ENCODE measurements at places on chromosomes 16 and 17.
A peak's percentile ranks its signal among the peaks of the same experiment; 100 is the strongest.

DNA sequence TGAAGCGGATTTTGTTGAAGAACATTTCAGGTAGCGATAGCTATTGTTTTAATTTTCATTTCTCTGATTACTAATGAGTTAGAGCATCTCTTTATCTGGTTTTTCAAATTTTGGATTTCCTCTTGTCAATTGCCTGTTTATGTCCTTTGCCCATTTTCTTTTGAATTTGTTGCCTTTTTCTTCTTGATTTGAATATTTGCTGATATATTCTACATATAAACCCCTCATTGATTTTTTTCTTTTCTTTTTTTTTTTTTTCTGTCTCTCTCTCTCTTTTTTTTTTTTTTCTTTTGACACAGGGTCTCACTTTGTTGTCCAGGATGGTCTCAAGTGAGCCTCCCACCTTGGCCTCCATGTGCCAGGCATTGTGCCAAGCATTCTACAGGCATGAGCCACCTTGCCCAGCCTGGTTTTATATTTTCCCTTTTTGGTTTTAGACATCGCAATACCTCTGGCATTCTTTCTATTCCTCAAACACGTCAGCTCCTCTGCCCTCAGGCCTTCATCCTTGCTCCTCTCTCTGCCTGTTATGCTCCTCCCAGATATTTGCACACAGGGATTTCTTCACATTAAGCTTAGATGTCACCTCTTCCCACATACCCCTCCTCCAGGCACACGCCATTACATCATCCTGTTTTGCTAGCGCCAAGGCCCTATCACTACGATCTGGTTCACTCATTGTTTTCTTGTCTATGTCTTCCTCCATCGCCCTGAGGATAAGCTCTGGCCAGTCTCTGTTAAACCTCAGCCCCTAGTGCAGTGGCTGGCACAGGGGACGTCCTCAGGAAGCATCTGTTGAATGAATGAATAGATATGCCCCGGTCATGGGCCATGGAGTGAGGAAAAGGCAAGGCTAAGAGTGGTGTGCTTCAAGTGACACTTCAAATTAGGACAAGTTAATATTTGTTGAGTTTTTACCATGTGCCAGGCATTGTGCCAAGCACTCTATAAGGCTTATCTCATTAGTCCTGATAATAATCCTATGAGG lies 8.6 kb downstream of the SARM1 start:
- peak; percentile 98 for DNase-seq

DNA sequence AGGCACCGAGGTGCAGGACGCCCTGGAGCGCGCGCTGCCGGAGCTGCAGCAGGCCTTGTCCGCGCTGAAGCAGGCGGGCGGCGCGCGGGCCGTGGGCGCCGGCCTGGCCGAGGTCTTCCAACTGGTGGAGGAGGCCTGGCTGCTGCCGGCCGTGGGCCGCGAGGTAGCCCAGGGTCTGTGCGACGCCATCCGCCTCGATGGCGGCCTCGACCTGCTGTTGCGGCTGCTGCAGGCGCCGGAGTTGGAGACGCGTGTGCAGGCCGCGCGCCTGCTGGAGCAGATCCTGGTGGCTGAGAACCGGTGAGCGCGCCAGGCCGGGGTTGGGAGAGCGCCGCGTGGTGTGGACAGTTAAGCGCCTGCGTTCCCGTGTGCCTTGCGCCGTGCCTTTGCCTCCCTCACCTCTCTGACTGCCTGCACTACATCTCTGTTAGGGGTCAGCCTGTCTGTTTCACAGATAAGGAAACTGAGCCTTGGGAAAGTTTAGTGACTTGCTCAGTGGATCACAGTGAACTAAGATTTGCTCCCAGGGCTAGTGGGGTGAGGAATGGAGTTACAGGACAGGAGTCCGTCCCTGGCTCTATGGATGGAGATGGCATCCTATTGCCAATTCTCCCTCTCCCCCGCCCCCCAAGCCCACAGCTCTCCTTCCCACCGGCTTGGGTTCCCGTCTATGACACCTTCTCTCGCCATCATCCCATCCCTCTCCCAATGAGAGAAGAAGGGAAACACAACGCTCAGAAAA lies 880 bp downstream of the SARM1 start:
- DNase-seq: peak; percentile 45

- DNase-seq: no peak
Observed at GRCh38 chr16:51960931-51961330, 586.0 kb downstream of the TOX3 start.

DNA sequence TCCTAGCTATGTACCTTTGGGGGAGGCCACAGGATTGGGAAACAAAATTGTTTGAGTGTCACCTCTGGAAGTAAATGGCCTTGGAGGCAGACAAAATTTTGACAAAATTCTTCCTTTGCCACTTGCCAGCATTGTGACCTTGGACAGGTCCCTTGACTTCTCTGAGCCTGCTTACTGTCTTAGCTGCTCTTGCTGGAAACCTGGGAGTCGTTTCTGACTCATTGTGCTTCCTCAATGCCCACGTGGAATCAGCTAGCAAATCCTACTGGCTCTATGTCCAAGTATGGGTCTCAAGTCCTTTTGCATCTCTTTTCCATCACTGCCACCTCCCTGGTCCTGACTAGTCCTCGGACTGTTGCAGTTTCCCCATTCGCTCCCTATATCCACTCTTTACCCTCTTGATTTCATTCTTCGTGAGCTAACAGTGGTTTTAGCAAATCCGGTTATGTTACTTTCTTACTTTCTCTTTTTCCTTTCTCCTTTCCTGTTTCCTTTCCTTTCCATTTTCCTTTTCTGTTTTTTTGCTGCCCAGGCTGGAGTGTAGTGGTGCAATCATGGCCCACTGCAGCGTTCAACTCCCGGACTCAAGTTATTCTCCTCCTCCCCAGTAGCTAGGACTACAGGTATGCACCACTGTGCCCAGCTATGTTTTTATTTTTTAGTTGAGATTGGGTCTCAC lies 68.1 kb upstream of the LGALS9 start:
- DNase-seq: no peak

DNA sequence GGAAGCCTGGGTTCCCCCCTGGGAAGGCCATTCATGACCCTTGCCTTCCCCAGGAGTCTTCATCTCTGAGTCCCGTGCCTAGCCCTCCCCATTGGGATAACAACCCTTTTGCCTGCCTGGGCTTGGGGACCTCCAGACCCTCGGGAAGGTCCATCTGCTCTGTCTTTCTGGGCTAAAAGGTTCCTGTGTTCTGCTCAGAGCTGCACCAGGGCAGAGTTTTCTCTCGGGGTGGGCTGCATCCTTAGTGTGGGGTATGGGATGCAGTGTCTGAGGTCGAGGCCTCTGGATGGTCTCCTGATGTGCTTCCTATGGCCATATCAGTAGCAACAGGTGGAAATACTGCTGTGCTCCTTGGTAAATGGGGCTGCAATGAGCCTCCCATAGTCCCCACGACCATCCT lies 22.9 kb upstream of the PLLP start:
- DNase-seq: no peak

DNA sequence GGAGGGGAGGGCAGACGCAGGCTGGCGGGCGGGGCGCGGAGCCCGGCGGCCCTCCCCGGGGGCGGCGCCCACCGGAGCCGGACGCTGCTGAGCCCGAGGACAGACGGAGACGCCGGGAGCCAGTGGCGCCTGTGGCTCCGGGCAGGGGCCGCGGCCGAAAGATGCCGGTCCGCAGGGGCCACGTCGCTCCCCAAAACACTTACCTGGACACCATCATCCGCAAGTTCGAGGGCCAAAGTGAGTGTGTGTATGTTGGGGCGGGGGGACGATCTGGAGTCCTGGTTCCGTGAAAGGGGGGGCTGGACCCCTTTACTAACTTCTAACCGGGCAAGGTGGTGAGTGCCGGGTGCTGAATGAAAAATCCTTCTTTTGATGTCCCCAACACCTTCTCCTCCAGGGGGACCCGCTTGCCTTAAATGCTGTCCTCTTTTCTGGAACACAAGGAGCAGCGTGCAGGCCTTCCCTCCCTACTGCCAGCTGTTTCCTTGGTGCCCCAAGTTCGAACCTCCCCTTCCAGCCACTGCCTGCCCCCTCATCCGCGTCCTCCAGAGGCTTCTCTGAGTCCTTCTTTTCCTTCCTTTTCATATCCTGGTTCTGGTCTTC lies at the start of gene KCNH6:
TSS of gene KCNH6 (plus strand) at position 106 of the 603 bp plus-strand sequence. CDS start at position 162, 56 bp downstream.
- no peak for DNase-seq

GRCh38 chr16:62022688-62023087 lies 13.6 kb downstream of the CDH8 start:
- DNase-seq: no peak

GRCh38 chr17:52024300-52024870 lies 134.1 kb downstream of the CA10 start:
- peak; percentile 29 for DNase-seq

DNA sequence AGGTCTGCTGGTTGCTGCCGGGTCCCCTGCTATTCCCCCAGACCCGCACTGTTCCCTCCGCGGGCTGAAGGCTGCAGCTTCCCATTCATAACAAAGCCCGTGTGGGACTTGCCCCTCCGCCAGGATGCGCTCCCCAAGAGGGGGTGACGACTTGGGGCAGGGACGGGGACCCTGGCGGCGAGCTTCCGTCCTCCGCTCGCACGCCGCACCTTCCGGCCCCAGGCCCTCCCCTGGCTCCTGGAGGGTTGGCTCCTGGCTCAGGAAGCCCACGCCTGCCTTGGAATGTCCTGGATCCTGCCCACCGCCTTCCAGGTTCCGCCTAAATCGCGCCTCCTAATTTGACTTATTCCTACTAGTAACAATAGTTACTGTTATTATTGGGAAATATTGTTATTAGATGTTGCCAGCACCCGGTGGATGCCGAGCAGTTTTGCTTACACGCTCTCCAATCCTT lies 1.1 kb upstream of the TFAP4 start:
- DNase-seq: peak; percentile 39
